ENCODE measurements at places on chromosomes 1 and 21.

GRCh38 chr1:158989424-158989823 lies 20.3 kb upstream of the IFI16 start:
- no peak for DNase-seq

- DNase-seq, result no peak
Measured at GRCh38 chr1:107883562-107883961, 81.4 kb downstream of the VAV3 start.

DNA sequence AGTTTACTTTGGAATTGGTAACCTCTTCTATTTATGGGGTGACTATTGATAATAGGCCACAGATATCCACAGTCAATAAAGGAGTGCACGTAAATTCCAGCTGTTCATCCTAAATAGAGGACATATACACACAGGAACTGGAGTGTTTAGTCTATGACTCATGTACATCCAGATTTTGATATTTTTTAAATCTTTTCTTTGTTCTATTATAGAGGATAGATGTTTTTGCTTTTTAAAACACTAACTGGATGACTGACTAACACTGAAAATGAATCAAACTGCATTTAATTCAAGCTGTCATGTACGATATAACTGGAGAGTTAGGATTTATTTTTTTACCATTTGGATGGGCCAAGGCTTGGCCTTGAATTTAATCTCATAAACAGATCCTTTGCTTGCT lies 45.9 kb downstream of the RGL1 start:
- DNase-seq, result no peak

- no peak for DNase-seq
Measured at GRCh38 chr1:160605205-160605604, 25.9 kb upstream of the CD84 start.

GRCh38 chr1:113872219-113872935 lies 865 bp upstream of the PTPN22 start:
- DNase-seq, result no peak
